ENCODE measurements at places on chromosomes 13 and 19. TPM values are rescaled to one million over a fixed set of nuclear protein-coding genes. Genes with fewer than 3 reads are reported as not detected.

C19orf38 gene
- total RNA-seq = 0.40 TPM

IFNL1 gene
- not detected for total RNA-seq

ZNF841 gene
- 13.8 TPM for total RNA-seq

DNA sequence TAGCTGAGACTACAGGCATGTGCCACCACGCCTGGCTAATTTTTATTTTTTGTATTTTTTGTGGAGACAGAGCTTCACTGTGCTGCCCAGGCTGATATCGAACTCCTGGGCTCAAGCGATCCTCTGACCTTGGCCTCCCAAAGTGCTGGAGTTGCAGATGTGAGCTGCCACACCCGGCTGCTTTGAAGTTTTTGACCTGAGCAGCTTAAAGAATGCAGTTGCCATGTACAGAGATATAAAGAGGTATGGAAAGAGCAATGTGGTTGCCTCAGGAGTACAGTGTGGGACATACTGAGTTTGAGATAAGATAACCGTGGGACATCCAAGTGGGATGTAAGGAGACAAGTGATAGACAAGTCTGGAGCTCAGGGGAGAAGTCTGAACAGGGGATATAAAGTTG lies 82.7 kb upstream of the LSM14A start:
- no peak overlapping the region for H3K4me3 ChIP-seq
- DNase-seq = no peak

DNA sequence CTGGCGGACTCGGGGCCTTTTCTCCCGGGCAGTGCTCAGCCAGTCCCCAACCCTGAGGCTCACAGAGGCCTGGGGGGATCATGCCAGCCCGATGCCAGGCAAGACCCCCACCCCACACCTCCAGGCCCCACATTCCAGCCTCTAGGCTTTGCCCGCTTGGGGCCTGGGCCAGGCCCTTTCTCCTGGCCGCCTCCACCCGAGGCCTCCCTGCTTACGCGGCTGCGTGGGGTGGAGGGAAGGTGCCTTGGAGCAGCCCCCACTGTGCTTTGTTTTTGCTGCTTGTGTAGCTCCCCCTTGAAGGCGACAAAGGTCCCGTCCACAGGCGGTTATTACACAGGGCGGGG lies 38.4 kb downstream of the SMIM24 start:
- H3K27me3 ChIP-seq = peaks cover 9% of the 10 kb centered on the region
- H3K4me1 ChIP-seq = peaks cover 17% of the 10 kb centered on the region
- no peak overlapping the region for H3K4me3 ChIP-seq
- H3K36me3 ChIP-seq = peaks cover 19% of the 10 kb centered on the region
- DNase-seq = no peak

DNA sequence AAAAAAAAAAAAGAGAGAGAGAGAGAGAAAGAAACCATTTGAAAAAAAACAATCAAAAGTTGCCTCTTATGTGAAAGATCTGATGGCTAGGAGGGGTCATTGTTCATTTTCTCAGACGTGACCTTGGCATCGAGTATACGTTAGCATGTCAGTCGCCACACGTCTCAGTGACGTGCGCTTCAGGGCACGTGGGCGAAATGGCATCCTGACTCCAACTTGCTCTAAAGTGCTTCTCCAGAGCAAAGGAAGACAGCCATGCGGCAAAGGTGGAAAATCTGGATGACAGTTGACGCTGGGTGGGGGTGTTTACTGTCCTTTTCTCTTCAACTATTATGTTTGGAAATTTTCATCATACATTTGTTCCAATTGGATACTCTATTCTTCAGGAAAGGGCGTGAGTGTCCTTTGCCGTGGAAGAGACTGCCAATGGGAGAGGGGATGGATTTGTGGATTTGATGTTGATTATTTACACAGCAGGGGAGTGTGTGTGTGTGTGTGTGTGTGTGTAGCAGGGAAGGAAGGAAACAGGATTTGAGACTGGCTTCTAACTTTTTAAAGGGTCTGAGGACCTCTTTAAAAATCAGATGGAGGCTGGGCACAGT lies 25.0 kb downstream of the KLF2 start:
- H3K27ac ChIP-seq = no peak overlapping the region
- H3K27me3 ChIP-seq = peaks cover 3% of the 10 kb centered on the region
- H3K4me3 ChIP-seq = no peak overlapping the region
- H3K4me1 ChIP-seq = peaks cover 19% of the 10 kb centered on the region

- H3K27me3 ChIP-seq = no peaks in the 10 kb centered on the region
- no peaks in the 10 kb centered on the region for H3K36me3 ChIP-seq
These were observed 111.5 kb upstream of the HTR2A start for GRCh38 chr13:47008318-47008717.

- no peak overlapping the region for H3K4me3 ChIP-seq
- DNase-seq = no peak
- H3K27ac ChIP-seq = no peak overlapping the region
- H3K4me1 ChIP-seq = peaks cover 4% of the 10 kb centered on the region
- no peaks in the 10 kb centered on the region for H3K36me3 ChIP-seq
- no peaks in the 10 kb centered on the region for H3K27me3 ChIP-seq
These were observed 3.3 kb upstream of the EPOR start for GRCh38 chr19:11387162-11388034.

MIA gene
- total RNA-seq = not detected

- DNase-seq = no peak
- H3K27me3 ChIP-seq = peaks cover 3% of the 10 kb centered on the region
- H3K36me3 ChIP-seq = no peaks in the 10 kb centered on the region
- peak overlapping the region; percentile 97 for H3K27ac ChIP-seq
- peak overlapping the region; percentile 93 for H3K4me3 ChIP-seq
These were observed 749 bp upstream of the PAN3 start for GRCh38 chr13:28137596-28137995.

DNA sequence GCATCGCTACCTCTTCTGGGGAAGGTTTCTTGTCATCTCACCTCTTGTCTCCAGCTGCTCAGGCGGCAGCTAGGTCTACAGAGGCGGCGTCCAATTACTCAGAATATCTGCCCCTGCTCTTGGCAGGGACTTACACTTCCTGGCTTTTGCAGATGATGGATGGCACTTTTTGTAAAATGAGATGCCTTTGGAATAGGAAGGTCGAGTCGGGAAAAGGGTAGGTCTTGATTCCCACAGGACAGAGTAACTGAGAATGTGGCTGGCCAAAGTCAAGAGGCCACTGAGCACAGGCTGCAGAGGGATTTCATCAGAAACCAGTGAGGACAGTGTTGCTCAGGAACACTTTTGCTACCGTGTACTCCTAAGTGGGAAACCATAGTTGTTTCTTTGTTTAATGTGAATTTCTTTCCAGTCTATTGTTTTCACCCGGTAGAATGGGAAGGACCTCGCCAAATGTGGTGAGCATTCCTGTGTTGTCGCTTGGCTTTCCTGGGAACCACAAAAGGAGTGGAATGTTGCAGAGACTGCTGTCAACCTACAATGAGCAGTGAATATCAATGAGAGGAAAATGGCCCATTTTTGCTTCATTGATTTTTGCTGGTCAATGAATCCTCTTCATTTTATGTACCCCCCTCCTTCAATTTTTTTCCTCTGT lies 383.7 kb downstream of the HS6ST3 start:
- H3K4me3 ChIP-seq = no peak overlapping the region
- H3K27ac ChIP-seq = no peak overlapping the region
- H3K27me3 ChIP-seq = no peaks in the 10 kb centered on the region
- no peak for DNase-seq
- H3K36me3 ChIP-seq = no peaks in the 10 kb centered on the region
- no peaks in the 10 kb centered on the region for H3K4me1 ChIP-seq

TLE6 gene
- 1.1 TPM for total RNA-seq

DNA sequence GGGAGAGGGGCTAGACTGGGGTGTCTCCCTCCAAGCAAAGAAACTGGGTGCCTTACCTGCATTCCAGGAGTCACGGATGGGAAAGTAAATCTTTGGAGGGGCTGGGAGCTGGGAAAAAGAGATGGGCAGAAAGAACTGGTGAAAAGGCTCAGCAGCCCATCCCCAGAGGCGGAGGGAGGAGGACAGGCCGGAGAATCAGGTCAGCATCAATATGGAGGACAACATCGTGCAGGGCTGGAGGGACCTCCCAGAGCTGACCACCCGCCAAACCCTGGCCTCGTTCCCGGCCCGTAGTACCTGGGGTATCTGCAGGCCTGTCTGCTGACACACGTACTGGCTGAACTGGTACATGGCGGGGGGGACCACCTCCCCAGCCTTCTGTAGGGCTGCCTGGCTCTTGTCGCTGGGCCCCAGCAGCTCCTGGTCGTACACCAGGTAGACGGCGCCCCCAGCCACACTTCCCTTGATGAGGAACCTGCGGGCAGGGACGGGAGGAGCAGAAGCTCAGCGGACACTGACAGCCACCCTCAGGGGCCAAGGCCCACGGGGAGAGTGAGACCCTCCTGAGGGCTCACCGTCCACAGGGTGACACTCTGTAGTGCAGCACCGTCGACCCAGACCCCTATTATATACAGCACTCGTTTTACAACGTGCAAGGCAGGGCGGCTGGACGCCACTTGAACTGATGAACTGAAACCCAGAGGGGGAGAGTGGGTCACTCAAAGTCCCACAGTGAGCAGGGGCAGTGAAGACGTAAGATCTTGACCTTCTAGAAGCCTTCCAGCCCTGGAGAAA lies 830 bp downstream of the MICOS13 start:
- H3K4me3 ChIP-seq = peak overlapping the region; percentile 100
- no peaks in the 10 kb centered on the region for H3K36me3 ChIP-seq
- peak overlapping the region; percentile 99 for H3K27ac ChIP-seq
- H3K4me1 ChIP-seq = peaks cover 21% of the 10 kb centered on the region
- peaks cover 16% of the 10 kb centered on the region for H3K27me3 ChIP-seq

Data from HFFc6 (cell line).